ENCODE measurements at places on chromosomes 12 and 14.

- DNase-seq: no peak
Observed at GRCh38 chr14:25988536-25988935, 609.3 kb downstream of the NOVA1 start.

GRCh38 chr14:101253948-101254347 is 307.3 kb upstream of the DIO3 start:
- no peak for DNase-seq

- no peak for DNase-seq
Observed at GRCh38 chr12:110005319-110005973, 6.2 kb downstream of the ANKRD13A start.

GRCh38 chr14:35229084-35229791 is 62.9 kb upstream of the PSMA6 start:
- no peak for DNase-seq

DNA sequence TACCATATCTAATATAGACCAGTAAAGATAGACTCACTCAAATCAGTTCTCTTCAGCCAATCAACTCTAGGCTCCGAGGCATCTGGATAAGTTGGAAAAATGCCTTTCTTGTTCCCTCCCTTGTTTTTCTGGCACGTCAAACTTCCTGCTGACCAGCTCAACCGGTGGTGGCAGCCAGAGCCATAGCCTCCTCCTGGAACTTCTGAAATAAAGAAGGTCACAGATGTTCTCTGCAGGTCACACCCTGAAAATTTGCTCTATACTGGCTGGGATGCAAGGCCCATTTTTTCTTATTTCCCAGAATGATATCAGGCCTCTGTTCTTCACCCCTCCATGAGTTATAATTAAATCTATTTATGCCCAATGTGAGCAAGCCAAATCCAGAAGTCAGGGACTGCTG is 81.9 kb downstream of the BMP4 start:
- DNase-seq: no peak

DNA sequence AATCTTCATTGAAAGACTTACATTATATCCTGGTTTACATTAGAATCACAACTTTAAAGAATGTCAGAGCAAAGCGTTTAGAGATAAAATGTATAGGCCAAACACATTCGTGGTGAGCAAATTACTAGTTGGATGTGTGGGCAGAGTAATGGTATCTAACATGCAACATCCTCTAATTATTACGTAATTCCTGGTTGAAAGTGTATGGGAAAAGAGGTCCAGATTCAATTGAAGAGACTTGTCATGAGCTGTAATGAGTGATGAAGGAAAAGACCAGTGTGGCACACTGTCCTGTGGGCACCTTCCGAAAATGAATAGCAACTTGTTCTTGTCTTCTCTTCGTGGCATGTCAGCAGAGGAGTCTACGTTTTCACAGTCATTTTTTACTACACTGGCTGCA is 192.8 kb downstream of the LRIG3 start:
- no peak for DNase-seq

DNA sequence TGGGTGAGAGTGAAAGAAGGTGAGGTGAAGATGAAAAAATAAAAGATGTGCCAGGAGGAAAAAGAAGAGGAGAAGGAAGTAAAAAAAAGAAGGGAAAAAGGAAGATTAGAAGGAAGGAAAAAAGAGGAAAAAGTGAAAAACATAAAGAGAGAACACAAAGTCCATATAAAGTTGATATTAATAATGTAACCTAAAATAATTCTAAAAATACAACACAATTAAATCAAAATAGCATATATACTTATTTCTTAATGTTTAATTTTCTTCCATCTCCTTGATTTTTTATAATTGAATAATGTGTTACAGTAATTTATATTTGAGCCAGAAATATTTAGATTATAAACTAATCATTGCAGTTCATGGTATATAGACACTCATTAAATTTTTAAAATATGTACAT is 124.4 kb upstream of the NOVA1 start:
- DNase-seq: no peak

- DNase-seq: no peak
Observed at GRCh38 chr14:72679141-72679535, 214.8 kb downstream of the DPF3 start.

DNA sequence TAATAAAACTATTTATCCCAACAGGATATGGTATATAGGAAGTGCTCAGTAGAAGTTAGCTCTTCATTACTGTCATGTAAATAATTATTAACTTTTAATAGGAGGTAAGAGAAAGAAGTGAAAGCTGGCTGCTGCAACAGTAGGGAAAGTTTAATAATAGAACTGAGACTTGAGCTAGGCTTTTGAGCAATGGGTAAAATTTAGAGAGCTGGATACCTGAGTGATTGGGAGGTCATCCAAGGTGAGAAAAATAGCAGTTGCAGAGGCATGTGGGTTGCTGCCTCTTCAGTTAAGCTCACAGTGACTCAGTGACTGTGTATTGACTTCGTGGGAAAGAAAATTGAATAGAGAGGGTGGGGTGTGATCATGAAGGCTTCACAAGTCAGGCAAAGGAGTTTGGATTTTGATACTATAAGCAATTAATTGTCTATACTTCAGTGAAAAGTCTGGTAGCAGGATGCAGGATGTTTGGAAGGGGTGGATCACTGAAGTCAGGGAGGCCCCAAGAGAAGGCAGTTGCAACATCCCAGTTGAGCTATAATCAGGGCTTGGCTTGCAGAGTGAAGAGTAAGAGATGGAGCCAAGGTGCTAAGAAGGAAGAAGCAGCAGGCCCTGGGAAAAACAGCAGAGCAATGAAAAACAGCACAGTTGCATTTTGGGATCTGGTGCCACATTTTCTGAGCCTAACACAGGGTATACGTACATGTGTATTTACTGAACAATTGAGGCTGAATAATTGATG is 172.0 kb upstream of the FRMD6 start:
- no peak for DNase-seq

- no peak for DNase-seq
Observed at GRCh38 chr14:89827265-89827664, 127.3 kb downstream of the EFCAB11 start.

DNA sequence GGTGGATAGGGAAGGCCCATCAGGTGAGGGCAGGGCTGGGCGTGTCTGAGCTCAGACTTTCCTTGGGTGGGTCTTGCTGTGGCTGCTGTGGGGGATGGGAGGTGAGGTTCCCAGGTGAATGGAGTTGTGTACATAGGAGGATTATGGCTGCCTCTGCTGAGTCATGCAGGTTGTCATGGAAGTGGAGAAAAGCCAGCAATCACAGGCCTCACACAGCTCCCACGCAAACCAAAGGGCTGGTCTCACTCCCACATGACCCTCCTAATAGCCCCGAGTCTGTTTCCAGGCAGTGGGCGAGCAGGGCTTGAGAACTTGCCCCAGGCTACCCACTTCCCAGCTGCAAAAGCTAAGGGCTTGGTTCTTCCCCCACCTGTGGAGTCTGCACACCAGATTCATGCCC is 149.5 kb downstream of the IPO8 start:
- DNase-seq: no peak

- DNase-seq: no peak
Observed at GRCh38 chr12:25322351-25322750, 71.6 kb upstream of the KRAS start.

GRCh38 chr12:96338852-96339471 is 61.3 kb downstream of the CDK17 start:
- DNase-seq: no peak

DNA sequence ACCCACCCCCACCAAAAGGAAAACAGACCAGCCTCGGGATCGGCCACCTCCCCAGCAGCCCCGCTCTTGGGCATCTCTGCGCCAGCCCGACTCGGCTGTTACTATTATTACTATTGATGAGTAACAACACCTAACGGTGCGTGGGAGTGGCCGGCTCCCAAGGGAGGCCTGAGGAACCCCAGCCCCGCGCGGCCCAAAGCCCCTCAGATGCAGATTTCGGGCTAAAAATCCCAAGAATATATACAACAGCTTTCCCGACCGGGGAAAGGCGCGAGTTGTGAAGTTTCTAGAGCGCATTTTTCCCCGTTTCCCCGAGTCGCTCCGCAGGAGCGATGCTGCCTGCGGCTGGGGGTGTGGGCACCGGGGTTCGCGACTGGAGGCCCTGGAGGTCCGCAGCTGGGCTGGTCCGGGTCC is 565 bp downstream of the NT5DC3 start:
- DNase-seq: peak; percentile 10

DNA sequence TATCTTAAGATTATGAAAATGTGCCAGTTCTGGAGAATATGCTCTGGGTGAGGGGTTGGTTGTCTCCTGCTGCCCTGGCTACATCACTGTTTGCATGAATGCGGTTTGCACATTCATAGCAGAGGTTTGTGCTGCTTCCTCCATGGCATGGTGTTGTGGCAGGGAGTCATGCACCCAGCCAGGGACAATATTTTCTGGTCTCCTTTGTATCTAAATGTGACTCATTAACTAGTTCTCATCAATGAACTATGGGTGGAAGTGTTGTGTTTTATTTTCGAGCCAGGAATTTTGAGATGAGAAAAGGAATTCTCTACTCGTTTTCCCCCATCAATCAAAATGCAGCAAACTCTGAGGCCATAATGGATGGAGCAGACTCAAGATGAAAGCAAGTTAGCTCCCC is 527.3 kb downstream of the SNAPC1 start:
- no peak for DNase-seq

GRCh38 chr12:49332891-49333371 is 4.1 kb downstream of the C1QL4 start:
- no peak for DNase-seq

- DNase-seq: no peak
Observed at GRCh38 chr12:89709995-89710872, 1.6 kb upstream of the ATP2B1 start.

DNA sequence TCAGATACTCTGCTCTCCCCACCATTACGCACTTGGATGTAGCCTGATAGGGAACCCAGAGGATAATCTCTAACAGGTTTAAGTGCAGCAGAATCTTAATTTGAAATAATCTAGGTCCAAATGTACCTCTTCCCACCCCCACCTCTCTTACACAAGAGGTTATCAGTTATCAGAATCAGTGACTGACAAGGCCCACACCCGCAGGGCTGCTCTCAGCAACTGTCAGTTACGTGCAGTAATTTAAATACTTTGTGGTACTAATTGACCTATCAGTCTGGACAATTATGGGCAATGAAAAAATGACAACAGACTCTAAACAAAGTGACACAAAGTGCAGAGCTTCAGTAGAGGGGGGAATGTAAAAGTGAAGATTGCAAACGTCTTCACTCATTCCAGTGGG is 74.0 kb downstream of the CLIP1 start:
- no peak for DNase-seq

- no peak for DNase-seq
Observed at GRCh38 chr12:64837427-64837826, 13.0 kb downstream of the TBC1D30 start.

DNA sequence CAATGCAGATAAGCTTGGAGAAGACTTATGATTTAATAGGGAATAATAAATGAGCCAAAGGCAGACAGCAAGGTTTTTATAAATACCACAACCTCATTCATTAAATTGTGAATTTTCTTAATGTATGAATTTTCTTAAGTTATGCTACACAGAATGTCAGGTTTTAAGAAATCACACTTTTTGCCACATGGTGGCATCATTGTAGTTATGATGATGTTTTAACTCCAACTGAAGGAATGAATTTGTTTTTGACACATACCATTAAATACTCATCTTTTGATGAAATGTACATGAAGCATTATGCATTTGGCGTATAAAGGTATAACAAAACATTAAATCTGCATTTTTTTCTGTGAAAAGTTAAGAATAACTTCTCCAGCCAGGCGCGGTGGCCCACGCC is 524.1 kb upstream of the FBXO33 start:
- DNase-seq: no peak

- peak; percentile 51 for DNase-seq
Observed at GRCh38 chr14:66070542-66071319, 415.4 kb upstream of the CCDC196 start.

- no peak for DNase-seq
Observed at GRCh38 chr12:31620311-31620710, 29.4 kb upstream of the DENND5B start.

DNA sequence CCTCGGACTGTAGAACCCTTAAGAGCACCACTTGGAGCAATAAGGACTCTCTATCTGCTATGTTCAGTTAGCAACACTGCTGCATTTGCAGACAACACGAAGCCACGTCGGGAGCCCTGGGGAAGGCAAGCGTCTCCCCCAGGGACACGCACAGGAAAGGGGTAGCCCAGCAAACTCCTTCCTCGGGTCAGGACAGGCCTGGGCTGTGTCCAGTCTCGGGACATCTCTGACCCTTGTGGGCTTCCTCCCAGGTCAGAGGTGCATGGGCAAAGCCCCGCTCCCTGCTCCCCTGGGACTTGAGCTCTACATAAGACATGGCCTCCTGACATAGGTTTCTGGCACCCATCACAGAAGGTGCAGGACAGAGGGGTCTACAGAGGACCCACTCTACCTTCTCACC is 119.5 kb downstream of the PIWIL1 start:
- DNase-seq: no peak

- no peak for DNase-seq
Observed at GRCh38 chr14:57435923-57436322, 45.5 kb downstream of the NAA30 start.

DNA sequence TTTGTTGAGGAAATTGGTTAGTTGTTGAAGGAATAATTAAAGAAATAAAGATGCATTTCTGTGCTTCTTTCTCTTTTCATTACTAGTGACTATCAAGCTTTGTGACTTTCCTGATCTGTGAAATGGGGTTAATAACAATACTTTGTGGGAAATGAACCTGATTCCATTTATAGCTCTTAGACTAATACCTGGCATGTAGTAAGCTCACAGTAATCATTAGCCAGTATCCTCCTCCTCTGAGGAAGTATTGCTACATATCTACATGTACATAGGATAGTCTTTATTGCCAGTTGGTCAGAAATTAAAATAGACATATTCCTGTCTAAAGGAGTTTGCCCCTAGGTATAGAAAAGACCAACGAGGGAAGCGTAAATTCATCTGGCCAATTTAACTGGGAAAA is 1.8 kb upstream of the CCDC198 start:
- no peak for DNase-seq

GRCh38 chr12:128684352-128684751 is 139.4 kb downstream of the SLC15A4 start:
- no peak for DNase-seq
